ENCODE measurements at places on chromosomes 13 and 19. TPM values are rescaled to one million over a fixed set of nuclear protein-coding genes. Genes with fewer than 3 reads are reported as not detected.
A peak's percentile ranks its signal among the peaks of the same experiment; 100 is the strongest.

DNA sequence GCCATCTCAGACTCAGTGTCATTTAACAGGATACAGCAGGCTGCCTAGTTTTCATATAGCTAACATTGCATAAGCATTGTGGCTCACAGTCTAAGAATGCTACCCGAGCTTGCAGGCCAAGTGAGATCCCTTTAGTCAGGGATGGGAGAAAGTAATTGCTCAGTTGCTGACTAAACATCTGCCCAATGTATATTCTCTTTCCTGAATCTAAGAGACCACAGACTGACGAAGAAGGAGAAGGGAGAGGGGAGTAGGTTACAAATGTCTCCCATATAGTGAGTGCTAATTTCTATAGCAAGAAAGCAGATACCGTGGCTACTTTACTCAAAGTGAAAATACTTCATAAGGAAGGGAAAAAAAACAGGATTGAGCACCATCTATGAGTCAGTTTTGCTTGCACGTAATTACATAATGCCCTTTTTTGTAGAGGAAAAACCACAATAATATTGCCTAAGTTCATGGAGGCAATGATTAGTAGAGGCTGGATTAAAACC is 453.9 kb downstream of the COG6 start:
- no peaks in the 10 kb centered on the region for H3K36me3 ChIP-seq
- no peak for DNase-seq
- H3K27ac ChIP-seq, result peak overlapping the region; percentile 5
- H3K4me1 ChIP-seq, result peaks cover 15% of the 10 kb centered on the region
- H3K27me3 ChIP-seq, result no peaks in the 10 kb centered on the region

DNA sequence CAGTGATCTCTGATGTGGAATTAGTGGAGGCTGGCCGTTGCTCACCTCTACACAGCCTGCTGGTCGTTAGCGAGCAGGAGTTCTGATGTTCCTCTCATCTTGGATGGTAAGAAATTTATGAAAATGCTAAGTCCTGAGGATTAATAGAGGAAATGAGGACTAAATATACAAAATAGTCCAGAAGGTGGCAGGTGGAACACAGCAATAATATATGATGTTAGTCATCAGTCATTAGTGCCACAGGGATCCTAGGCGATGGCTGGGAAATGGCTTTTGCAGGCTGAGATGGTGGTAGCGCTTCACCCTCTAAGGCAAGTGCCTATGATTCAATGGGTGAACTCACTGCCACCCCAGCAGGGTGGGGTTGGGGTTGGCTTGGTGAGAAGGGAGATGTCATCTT is 338.6 kb upstream of the TMTC4 start:
- H3K27ac ChIP-seq, result no peak overlapping the region
- H3K27me3 ChIP-seq, result no peaks in the 10 kb centered on the region
- DNase-seq, result no peak

DNA sequence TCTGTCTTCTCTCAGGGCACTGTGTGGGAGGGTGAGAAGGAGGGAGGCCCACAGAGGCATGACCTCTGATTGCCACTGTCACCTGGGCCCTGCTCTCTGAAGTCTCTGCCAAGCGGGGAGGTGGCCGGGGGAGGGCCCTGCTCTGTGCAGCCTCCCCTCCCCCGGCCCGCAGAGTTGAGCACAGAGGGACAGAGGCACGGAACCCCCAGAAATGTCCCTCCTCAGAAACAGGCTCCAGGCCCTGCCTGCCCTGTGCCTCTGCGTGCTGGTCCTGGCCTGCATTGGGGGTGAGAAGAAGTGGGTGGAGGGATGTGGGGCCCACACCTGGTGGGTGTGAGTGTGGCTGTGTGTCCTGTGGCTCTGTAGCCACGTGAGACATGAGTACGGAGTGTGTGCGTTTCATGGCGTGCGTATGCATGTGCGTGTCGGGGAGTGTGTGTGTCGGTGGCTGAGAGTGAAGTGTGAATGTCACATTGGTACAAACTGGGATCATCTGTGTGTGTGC is at the start of gene APOC4:
Gene APOC4, plus strand, starts transcription at position 171 of the 505 bp plus-strand sequence. Its CDS starts 41 bp downstream, at position 212.
- no peak within 1 kb of the TSS for H3K27ac ChIP-seq
- H3K4me3 ChIP-seq, result no peak within 1 kb of the TSS
- H3K4me1 ChIP-seq, result no peaks in the 10 kb centered on the region
- no peaks in the 10 kb centered on the region for H3K36me3 ChIP-seq
- H3K27me3 ChIP-seq, result no peaks in the 10 kb centered on the region
- DNase-seq, result no peak

GRCh38 chr13:107835339-107836018 is 379.9 kb downstream of the LIG4 start:
- DNase-seq, result no peak
- no peaks in the 10 kb centered on the region for H3K36me3 ChIP-seq
- H3K27ac ChIP-seq, result no peak overlapping the region
- H3K4me1 ChIP-seq, result no peaks in the 10 kb centered on the region
- H3K4me3 ChIP-seq, result no peak overlapping the region

DNA sequence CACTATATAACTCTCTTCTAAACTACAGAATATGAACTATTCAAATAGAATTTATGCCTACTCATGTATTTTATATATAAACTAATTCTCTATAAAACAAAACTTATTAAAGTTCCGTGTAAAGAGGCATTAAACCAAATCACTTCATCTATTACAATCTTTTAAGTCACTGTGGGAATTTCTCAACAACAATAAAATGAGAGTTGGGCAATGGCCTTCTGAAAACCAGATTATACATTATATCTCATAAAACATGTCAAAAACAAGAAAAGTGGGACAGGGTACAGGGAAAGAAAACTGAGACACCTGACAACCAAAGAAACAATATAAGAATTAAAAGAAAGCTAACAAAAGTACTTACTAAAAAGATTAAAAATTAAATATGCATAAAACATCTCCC is 145.2 kb downstream of the DIAPH3 start:
- H3K36me3 ChIP-seq, result no peaks in the 10 kb centered on the region
- no peaks in the 10 kb centered on the region for H3K27me3 ChIP-seq
- peaks cover 5% of the 10 kb centered on the region for H3K4me1 ChIP-seq
- no peak overlapping the region for H3K4me3 ChIP-seq

GRCh38 chr19:16272945-16273344 is 51.7 kb upstream of the KLF2 start:
- H3K27ac ChIP-seq, result peak overlapping the region; percentile 54
- no peak overlapping the region for H3K4me3 ChIP-seq
- H3K36me3 ChIP-seq, result no peaks in the 10 kb centered on the region
- no peaks in the 10 kb centered on the region for H3K27me3 ChIP-seq
- H3K4me1 ChIP-seq, result peaks cover 10% of the 10 kb centered on the region

GRCh38 chr13:45718063-45718462 is 15.9 kb downstream of the CBY2 start:
- H3K4me1 ChIP-seq, result no peaks in the 10 kb centered on the region
- H3K4me3 ChIP-seq, result no peak overlapping the region
- no peaks in the 10 kb centered on the region for H3K36me3 ChIP-seq
- H3K27ac ChIP-seq, result no peak overlapping the region

- DNase-seq, result no peak
- H3K27ac ChIP-seq, result no peak overlapping the region
- no peaks in the 10 kb centered on the region for H3K36me3 ChIP-seq
These were observed 8.5 kb upstream of the ZNF30 start for GRCh38 chr19:34918190-34918589.

The ADGRE3 gene
- not detected for total RNA-seq
